Aorta (tissue), 5 donors: ENCODE measurements at places on chromosomes 7 and 10.

DNA sequence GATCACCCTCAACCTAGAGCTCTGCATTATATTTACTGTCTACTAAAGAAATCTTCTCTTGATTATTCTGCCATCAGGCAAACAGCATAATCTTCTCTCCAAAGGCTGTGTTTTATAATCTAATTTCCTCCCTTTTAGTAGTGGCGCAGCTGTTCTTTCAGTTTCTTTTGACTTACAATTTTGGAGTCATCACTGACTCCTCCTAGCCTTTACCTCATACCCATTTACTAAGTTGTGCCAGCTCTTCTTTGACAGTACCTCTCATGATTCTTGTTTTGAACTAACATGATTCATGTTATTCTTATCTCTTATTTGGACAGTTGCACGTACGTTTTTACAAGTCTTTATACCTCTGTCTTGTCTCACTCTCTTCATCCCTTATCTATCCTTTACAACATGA lies 113.0 kb downstream of the FOXP2 start:
- no peak for DNase-seq

GRCh38 chr10:24363070-24363469 lies 154.1 kb downstream of the KIAA1217 start:
- no peak for DNase-seq

- no peak for DNase-seq
Measured at GRCh38 chr7:51444936-51445335, 128.3 kb upstream of the COBL start.

DNA sequence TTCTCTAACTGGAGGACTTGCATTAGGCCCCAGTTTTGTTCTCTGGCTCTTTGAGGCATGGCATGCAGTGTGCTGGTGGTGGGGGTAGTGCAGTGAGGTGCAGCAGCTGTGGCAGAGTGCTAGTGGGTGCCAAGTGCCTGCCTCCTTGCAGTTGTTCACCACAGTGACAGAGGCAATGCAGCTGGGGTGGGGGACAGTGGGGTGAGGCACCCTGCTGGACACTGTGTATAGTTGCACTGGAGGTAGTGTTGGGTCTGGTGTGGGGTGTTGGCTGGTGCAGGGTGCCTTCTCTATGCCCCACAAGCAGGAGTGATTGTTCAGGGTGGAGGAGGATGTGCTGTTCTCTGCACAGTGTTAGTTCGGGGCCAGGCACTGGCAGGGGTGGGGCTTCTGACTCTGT lies 21.7 kb upstream of the KEL start:
- DNase-seq: no peak

DNA sequence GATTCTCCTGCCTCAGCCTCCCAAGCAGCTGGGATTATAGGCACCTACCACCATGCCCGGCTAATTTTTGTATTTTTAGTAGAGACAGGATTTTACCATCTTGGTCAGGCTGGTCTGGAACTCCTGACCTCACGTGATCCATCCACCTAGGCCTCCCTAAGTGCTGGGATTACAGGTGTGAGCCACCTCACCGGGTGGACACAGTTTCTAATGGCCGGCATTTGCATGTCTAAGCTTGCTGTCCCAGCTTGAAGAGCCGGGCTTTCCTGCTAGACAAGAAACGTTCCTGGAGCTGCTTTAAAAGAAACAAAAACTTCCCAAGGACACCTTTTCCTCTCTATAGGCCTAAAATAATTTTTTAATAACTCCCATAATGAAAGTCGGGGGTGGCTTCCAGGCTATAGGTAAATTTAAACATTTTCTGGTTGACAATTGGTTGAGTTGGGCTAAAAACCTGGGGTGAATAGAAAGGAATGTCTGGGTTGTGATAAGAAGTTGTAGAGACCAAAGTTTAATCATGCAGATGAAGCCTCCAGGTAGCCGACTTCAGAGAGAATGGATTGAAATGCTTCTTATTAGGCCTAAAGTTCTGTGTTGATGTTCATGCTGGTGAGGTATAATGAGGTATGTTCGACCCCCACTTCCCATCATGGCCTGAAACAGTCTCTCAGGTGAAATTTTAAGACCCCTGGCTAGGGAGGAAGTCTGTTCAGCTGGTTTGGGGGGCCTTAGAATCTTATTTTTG lies 8.8 kb downstream of the ACADSB start:
- no peak for DNase-seq

DNA sequence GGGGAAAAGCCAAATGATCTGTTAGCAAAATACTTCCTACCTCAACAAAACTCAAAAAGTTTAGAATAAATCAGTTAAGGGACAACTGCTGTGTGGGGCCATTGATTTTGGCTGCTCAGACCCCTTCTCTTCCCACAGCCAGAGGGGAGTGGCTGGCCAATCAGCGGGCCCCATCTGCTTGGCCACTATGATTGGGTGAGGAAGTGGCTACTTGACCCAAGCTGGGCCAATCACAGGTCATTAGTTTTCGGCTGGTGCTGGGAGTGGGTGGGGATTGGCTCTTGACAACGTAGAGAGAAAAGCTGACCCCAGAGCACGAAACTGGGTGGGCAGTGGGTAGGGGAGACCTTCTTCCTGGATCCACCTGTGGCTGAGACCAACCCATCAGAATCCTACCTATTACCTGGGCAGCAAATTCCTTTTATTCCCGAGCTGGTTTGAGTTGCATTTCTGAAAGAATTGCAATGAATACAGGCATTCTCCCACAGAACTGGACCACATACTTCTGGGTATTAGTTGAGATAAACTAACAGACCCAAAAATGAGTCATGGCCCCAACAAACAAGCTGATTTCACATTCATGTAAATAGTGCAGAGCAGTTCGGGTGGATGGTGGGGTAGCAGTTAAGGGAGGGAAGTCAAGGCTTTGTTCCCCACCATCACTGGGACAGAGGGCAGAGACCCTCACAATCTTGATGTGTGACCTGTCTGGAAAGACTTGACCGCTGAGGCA lies 35.6 kb upstream of the HMX3 start:
- no peak for DNase-seq

DNA sequence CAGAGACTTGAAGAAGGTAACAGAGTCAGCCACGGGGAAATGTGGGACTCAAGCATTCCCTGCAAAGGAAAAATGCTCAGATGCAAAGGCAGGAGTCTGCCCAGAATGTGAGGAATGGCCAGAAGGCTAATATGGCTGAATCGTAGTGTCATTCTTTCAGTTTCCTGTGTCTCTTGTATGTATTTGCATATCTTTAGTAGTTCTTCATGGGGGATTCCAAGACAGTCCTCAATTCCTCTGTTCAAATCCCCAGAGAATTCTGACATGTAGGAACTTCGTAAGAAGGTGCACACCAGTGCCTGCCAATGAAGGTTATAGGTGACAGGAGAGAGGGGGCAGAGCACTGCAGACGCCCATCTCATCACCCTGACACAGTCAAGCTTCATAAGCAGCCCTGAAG lies 154.4 kb downstream of the CACNB2 start:
- no peak for DNase-seq

DNA sequence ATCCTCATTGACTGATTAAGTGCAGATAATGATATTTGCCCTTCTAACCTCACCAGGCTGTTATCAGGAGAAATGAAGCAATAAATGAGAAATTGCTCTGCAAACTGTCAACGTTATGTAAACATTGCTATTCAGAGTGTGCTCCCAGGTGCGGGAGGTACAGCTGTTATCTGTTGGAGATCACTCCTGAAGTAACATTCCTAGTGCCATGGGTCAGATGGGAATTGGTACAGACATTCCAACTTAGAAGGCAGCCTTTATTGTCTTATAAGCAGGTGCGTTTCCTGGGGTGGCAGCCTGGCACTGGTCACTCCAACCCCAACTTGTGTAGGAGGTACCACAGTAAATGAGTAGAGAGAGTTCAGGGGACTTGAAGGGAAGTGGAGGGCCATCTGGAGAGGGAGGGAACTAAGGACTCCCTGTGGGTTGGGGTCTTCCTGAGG lies 36.8 kb downstream of the HK1 start:
- DNase-seq: no peak
